Type B pancreatic cell (in vitro differentiated cells): ENCODE measurements at places on chromosomes 3 and 15. TPM values are rescaled to one million over a fixed set of nuclear protein-coding genes. Genes with fewer than 3 reads are reported as not detected.

GRCh38 chr3:28151608-28152228 lies 89.7 kb upstream of the CMC1 start:
- H3K4me3 ChIP-seq = no peak overlapping the region
- no peaks in the 10 kb centered on the region for H3K36me3 ChIP-seq
- no peak for DNase-seq

DNA sequence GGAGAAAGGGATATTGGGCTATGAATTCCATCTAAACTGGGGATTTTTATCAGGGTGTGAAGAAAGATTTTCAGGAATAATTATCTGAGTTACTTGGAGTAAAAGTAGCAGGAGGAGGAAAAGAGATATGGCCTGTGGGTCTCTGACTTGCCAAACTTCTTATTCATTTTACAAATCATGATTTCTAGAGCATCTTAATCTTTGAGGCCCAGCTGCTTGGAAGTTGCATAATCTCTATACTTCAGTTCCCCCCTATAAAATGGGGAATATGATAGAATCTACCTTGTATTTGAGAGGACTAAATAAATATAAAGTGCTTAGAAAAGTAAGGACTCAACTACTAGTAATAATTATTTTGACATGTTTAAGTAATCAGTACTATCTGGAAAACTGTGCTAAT lies 11.0 kb upstream of the GABPB1 start:
- H3K4me1 ChIP-seq = no peaks in the 10 kb centered on the region
- no peak overlapping the region for H3K27ac ChIP-seq
- DNase-seq = no peak
- no peak overlapping the region for H3K4me3 ChIP-seq
- H3K27me3 ChIP-seq = no peaks in the 10 kb centered on the region

- H3K4me1 ChIP-seq = peaks cover 18% of the 10 kb centered on the region
- DNase-seq = no peak
- H3K27ac ChIP-seq = no peak overlapping the region
- no peaks in the 10 kb centered on the region for H3K27me3 ChIP-seq
- H3K36me3 ChIP-seq = peaks cover 9% of the 10 kb centered on the region
Observed at GRCh38 chr3:113070681-113071113, 79.9 kb downstream of the GTPBP8 start.

C3orf22 gene
- not detected in 2 replicates for total RNA-seq

FBXL22 gene
- total RNA-seq = 0.45 and 1.1 TPM in 2 replicates

GRCh38 chr3:178562947-178563232 lies 26.7 kb downstream of the KCNMB2 start:
- DNase-seq = no peak
- no peak overlapping the region for H3K4me3 ChIP-seq
- H3K27ac ChIP-seq = no peak overlapping the region
- H3K4me1 ChIP-seq = no peaks in the 10 kb centered on the region
- no peaks in the 10 kb centered on the region for H3K27me3 ChIP-seq
